NCI-H1930 (cell line): ENCODE measurements at places on chromosomes 4 and X.

GRCh38 chr4:2428496-2429213, 9.9 kb downstream of the CFAP99 start:
- DNase-seq, result no peak

DNA sequence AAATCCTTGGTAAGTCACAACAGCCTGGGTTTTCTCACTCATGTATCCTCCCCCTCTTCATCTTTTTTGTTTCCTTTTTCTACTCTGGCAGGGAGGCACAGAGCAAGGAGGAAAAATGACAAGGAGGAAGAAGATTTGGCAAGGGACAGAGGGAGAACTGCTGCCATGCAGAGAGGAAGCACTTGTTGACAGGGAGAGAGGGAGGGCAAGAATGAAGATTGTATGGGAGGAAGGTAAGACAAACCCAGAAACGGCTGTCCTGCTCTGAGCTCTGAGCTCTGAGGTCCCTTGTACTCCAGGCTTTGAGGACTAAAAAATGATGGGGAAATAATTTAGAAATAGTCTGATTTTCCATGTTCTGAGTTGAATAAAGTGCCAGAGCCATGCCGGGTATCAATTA, 123.9 kb downstream of the DCHS2 start:
- DNase-seq, result no peak

DNA sequence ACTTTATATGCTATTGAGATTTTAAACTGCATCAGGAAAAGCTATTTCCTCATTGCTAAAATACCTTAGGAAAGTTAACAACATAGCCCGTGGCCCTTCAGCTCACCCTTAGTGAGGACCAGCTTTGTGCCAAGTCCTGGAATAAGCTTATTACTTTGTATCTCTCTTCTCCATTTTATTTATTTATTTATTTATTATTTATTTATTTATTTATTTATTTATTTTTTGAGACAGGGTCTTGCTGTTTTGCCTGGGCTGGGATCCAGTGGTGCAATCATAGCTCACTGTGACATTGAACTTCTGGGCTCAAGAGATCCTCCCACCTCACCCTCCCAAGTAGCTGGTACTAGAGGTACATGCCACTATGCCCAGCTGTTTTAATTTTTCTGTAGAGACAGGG, 6.3 kb downstream of the RHOXF1 start:
- DNase-seq, result no peak

- DNase-seq, result no peak
Observed at GRCh38 chr4:140641789-140642439, 73.2 kb upstream of the UCP1 start.

DNA sequence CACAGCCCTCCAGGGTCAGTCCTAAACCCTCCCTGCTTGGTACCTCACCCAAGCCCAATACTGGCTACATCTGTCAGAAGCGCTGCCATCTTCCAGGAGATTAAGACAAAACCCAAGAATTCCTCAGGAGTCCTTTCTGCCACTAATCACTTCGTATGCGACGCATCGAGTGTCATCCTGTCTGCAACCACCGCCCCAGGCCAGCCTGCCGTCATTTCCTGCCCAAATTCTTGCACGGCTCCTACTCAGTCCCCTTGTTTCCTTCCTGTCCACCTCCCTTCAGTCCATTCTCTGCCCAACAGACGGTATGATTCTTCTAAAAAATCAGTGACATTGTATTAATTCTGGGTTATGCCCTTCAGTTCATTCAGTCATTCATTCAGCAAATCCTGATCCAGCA, 113.6 kb downstream of the NFKB1 start:
- no peak for DNase-seq

DNA sequence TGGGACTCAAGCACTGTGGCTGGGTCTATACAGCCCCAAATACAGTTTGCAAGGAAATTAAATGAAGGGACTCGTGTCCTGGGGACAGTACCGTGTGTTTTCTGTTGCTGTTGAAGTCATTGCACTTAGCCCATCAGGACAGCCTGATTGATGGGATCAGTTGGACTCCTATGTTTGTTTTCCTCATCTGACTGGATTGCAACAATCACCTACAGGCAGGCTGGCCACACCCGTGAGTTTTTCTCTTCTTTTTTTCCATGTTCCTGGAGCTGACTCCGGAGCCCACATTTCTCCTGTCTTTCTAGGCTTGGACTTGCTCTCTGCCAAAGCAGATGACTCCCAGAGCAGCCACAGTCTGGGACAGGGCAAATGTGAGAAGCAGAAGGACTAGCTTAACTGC, 38.1 kb downstream of the RTL9 start:
- DNase-seq, result no peak

DNA sequence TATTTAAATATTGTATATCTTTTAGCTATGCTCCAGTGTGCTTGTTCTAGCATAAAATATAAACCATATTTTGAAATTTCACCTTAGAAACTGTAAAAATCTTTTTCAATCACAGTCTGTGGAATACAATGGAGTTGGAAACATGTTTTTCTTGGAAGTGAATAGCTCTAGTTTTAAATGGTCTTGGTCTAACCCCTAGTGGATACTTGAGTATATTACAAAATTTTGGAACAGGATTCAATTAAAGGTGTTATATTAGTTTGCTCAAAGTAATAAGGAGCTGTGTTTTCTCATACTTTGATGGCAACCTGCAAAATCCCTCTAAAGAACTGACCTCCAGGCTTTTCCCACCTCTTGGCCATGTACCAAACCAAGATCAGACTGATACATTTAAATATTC, 48.2 kb downstream of the STK26 start:
- no peak for DNase-seq

- DNase-seq, result no peak
Observed at GRCh38 chr4:47154816-47155370, 123.5 kb downstream of the GABRB1 start.

DNA sequence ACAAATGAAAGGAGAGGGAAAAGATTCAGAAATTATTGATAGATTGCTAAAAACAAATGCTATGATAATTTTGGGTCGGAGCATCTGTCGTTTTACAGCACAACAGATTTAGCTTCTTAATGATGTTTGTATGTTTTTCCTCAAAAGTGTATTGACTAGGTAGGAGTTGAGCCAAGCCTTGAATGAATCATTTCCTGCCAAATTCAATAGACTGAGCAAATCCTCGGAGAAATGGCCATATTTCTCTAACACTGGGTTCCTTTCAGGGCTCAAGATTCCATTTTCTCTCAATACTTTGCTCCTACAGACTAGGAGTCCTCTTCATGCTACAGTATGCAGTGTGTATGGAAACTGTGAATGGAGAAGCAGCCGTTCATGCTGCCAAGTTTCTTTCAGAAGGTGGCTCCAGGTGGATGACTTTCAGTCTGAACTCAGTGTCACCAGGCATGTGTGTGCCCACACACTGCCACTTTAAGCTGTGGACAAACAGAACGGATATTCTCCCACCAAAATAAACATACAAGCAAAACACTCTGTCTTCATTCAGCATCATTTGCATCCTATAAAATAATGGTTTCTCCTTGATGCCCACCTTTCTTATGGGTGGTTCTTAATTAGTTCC, 146.0 kb downstream of the TBL1X start:
- DNase-seq, result no peak

DNA sequence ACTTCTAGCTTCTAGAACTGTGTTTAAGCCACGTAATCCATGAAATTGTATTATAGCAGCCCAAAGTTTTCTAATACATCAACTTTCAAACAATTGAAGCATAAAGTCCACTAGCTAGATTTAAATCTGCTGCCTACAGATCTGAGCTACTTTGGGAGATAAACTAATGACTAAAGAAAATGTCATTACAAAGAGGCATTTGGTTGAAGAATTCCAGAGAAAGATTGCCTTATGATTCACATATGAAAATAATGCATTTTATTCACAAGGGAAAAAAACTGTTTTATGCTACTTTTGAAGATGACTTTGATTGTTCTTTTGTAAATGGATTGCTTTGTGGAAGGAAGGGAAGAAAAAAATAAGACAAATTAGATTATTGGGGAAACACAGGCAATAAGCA, 124.1 kb upstream of the SLIT2 start:
- DNase-seq, result no peak

DNA sequence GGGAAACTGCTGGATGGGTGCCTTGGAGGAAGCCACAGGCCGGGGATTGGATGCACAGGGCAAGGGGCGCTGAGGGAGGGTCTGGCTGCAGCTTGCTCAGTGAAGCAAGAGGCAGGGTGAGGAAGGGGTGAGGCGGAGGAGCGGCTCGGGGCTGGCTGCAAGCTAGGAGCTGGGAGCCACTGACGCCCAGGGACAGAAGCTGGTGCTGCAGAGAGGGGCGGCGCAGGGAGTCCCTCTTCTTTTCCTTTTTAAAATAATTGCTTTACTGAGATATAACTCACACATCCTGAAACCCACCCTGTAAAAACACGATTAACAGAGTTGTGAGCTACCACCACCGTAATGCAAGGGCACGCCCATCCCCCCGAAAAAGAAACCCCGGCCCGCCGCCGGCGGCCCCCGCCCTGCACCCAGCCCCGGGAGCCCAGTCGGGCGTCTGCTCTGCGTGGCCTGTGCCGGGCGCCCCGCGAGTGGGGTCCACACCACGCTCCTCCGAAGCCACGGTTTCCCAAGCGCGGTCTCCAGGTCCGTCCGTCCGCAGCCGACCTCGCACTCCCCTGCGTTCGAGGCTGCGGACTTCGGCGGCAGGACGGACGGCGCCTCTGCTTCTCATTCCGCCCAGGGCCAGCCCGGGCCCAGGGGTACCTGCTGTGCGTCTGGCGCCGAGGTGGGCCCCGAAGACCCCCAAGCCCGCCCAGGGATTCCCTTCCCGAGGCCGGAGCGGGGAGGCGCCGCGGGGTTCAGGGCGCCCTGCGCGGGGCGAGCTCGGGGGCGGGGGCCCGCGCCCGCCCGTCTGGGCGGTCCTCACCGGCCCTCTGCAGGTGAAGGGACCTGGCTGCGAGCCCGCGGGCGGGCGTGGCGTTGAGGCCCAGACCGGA, 866 bp upstream of the UVSSA start:
- DNase-seq, result no peak

DNA sequence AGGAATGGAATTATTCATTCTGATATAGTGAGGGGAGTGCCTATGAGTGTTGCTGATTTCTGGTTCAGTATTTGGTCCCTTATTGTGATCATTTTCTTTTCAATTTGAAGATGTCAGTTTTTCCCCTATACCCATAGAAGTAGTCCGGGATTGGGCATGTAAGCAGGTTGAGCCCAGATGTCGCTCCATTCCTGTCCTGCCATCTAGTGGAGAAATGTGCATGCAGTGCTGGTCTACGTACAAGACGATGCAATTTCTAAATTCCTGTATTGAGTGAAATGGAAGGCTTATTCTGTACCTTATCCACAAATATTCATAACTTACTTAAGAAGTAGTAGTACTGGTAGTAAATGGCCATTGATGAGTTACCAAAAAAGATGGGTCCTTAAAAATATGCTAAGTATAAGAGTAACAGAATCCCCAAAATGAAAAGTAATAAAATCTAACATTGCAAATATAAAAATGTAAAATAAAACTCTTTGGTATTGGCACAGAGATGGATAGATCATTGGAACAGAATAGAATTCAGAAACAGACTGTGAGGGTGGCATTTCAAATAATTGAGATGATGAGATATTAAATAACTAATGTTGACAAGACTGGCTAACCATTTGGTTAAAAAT, 60.9 kb downstream of the UGT8 start:
- DNase-seq, result peak; percentile 39

DNA sequence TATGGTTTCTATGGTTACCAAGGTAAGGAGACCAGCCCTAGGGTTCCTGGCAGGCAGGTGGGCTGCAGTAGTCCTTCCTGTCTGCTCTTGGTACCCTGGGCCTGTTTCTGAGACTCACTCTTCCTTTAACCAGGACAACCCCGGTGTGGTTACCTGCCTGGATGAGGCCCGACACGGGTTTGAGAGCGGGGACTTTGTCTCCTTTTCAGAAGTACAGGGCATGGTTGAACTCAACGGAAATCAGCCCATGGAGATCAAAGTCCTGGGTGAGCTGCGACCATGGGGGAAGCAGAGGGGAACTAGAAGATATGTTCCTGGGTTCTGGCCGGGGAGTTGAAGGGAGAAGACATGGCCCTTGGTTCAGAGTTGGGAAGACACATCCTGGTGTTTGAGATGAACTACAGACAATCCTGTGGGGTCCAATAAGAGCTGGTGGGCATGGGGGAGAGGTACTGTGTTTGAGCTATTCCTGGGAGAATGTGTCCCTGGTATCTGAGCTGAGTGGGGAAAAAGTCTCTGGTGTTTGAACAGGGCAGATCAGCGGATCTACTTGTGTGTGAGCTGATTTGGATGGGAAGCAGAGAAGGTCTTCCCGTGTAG, 7.8 kb downstream of the UBA1 start:
- no peak for DNase-seq

- DNase-seq, result no peak
Observed at GRCh38 chr4:15797320-15797719, 19.2 kb downstream of the CD38 start.

- DNase-seq, result no peak
Observed at GRCh38 chr4:7929118-7929951, 10.3 kb downstream of the AFAP1 start.

- DNase-seq, result no peak
Observed at GRCh38 chrX:150968862-150969720, 14.0 kb upstream of the HMGB3 start.

GRCh38 chr4:128776794-128777216, 32.7 kb upstream of the JADE1 start:
- DNase-seq, result no peak

- no peak for DNase-seq
Observed at GRCh38 chrX:111443946-111444345, 32.0 kb upstream of the DCX start.

GRCh38 chrX:151724563-151725337, 8.9 kb downstream of the FATE1 start:
- no peak for DNase-seq

DNA sequence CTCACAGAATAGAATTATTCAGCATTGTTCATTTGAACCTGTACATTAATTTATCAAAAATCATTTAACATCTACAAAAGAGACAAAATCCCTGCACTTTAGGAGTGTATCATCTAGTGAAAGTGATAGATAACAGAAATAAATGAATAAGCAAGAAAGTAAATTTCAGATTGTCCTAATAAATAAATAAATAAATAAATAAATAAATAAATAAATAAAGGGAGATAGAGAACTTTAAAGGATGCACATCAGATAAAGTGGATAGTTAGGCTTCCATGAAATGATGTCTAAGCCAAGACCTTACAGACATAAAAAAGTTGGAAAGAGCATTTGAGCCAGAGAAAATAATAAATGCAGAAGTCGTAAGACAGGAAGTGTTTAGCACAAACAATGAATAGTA, 444.7 kb downstream of the CFAP47 start:
- no peak for DNase-seq

DNA sequence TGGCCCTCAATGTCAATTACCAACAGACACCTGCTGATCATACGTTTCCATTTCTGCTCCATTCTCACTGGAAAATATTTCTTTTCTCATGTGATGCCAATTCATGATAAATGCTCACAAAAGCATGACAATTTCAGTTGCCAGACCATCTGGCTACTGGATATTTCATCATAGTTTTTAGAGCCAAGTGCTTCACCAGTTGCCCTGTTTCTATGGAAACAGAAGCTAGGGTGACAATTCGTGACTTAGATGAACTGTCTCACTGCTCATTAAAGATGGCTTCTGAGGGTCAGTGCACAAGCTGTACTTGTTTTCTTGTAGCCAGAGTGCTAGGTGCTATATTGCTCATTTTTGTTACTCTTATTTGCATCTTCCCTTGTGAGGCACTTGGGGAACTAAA, 184.9 kb downstream of the COMMD8 start:
- no peak for DNase-seq
